ENCODE measurements at places on chromosomes 13 and 19. TPM values are rescaled to one million over a fixed set of nuclear protein-coding genes. Genes with fewer than 3 reads are reported as not detected.

Gene PCDH20
- polyA plus RNA-seq, result 6.4 TPM

Gene ICAM4
- 0.37 TPM for polyA plus RNA-seq

Gene SLC25A23
- polyA plus RNA-seq, result 70.8 TPM

Gene ZNF382
- 10.9 TPM for polyA plus RNA-seq

Gene PEAK3
- polyA plus RNA-seq, result not detected

GRCh38 chr19:7978179-7978825 lies 27.1 kb downstream of the ELAVL1 start:
- no peak for DNase-seq

GRCh38 chr13:34637138-34637537 lies 304.9 kb upstream of the NBEA start:
- no peak for DNase-seq

- no peak for DNase-seq
Measured at GRCh38 chr19:42023943-42024260, 29.9 kb upstream of the ATP1A3 start.

DNA sequence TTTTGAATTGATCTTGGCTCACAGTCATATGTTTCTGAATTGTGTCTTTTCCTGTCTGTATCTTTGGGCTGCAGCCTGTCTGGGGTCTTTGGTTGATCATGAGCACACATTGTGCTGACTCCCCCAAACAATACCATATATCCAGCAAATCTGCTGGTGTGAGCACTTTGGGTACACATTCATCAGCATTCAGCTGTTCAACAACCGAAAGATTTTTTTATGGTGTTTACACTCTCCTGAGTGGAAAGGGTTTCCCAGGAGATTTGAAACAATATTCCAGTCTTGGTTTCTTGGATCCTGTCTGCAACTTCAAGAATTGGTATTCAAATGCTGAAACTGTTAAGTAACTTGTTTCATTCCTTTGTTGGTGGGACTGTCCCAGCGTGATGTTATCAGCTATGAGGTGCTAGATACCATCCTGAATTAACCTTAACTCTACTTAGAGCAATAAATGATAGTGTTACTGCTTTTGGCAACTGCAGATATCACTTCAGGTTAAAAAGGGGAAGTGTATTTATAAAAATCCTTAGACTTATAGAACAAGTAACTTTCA lies 78.4 kb upstream of the DIAPH3 start:
- DNase-seq, result no peak

- DNase-seq, result no peak
Measured at GRCh38 chr19:13160557-13160956, 10.3 kb downstream of the IER2 start.

DNA sequence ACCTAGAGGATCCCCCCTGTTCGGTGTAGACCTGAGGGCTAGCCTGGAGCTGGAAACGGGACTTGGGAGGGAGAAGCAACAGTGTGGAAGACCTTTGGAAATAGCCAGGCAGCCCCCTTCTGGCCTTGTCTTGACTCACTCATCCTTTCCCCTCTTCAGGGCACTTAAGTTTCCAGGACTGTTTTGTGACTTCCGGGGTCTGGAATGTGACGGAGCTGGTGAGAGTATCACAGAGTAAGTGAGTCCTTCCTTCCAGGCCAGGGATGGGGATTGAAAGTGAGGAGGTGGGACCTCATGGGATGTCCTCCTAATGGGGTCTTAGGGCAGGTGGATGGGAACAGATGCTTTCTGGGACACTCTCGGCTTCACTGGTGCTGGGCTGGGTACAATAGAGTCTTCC lies 29.4 kb downstream of the LYL1 start:
- DNase-seq, result no peak

GRCh38 chr19:10068205-10068604 lies 17.9 kb upstream of the SHFL start:
- DNase-seq, result no peak

DNA sequence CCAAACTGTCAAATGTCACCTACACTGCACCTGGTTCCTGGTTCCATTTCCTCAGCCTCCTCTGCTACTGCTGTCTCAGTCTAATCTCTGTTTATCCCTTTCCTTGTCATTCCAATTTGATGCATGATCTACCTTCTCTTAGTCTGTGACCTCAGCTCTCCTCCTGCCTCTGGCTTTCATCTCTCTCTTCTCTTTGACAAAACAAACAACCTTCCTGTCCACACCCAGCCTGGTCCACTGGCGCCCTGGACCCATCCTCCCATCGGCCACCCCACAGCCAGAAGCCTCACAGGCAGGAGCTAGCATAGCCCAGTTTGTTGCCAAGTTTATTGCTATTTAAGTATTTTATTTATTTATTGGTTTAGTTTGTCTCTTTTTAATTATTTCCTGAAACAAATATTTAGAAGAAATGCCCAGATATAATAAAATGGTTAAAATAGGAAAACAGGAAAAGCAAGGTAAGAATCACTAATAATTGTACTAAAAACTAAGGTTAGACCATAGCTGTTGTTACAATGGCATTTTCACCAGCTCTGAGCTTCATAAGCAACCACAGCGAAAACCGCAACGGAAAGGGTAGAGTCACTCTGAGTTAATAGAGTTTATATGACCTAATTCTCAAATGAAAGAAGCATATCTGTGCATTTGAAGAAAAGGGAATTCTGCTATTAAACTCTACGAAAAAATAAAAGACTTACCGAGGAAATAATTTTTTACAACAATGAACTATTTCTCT lies 68.6 kb downstream of the EFNB2 start:
- DNase-seq, result no peak

GRCh38 chr13:73101351-73102007 lies 42.7 kb downstream of the KLF5 start:
- no peak for DNase-seq

Measured in left kidney (tissue), 8 donors.